ENCODE measurements at places on chromosomes 12 and 14.

DNA sequence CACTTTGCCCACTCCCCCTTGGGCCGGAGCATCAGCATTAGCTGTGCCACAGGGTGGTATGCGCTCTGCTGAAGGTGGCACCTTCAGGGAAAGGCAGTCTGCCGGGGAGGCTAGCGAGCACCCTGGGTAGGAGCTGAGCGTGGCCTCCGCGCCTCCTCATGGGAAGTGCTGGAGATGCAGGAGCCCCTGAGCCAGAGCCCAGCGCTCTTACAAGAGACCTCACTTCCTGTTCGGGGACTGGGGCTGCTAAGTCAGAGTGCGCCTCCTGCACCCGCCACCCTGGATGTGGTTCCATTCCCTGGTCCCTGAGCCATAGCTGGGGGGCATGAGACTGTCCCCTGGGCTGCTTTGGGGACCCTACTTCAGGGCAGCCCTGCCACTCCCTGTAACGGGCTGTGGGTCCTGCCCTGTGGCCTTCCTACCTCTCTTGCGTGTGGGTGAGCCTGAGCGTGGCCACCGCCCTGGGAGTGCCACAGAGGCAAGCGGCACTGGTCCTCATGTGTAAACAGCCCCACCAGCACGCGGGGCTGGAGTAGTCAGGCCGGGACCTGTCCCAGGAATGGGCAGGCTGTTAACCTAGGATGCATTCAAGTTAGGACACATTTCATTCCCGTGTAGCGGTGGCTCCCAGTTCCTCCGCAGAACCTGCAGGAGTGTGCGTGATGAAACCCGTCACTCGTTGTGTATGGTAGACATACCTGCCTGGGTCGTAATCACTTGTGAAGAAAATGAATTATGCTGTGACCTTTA, 19.4 kb downstream of the COA8 start:
- no peak for DNase-seq

- DNase-seq: no peak
These were observed 75.0 kb upstream of the MAP1LC3B2 start for GRCh38 chr12:116483959-116484750.

GRCh38 chr12:90460681-90461080, 494.3 kb downstream of the CCER1 start:
- no peak for DNase-seq

GRCh38 chr12:51415931-51416330, 8.7 kb upstream of the SLC4A8 start:
- DNase-seq: no peak

DNA sequence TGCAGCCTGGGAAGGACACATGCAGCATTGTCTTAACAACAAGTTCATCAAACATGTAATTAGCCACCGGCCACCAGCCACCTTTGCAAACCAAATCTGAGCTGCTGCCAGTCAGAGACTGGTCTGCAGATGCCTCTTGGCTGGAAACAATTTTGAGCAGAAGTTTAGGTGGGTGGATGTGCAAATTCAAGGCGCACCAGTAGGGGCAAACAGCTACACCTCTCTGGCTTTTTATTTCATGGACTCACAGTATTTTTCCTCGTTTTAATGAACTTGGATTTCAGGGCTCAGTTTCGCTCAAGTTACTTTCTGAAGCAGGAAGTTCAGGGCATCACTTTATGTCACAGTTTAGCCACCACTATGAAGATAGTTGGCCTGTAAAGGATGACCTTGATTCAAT, 94.3 kb downstream of the OTX2 start:
- DNase-seq: no peak

DNA sequence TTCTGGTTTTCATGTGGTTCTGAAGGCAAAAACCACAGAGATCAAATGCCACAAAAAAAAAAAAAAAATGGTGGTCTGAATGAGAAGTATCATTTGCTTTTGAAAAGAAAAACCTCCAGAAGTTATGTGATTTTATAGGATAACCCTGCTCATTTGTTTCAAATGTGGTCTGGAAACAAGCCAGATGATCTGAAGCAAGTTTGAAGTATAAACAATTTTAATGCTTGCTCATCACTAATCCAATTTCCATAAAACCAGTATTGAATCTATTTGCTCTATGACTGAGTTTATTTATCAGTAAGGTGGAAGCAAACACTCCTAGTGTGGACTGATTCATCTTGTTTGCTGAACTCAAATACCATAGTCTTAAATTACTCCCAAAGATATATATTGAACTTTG, 407.3 kb upstream of the FLRT2 start:
- no peak for DNase-seq

- no peak for DNase-seq
These were observed 125.0 kb upstream of the HMGA2 start for GRCh38 chr12:65699251-65699650.

GRCh38 chr14:100612986-100613385, 25.8 kb upstream of the BEGAIN start:
- DNase-seq: no peak

GRCh38 chr14:74507085-74507484, 13.5 kb downstream of the ISCA2 start:
- DNase-seq: no peak

DNA sequence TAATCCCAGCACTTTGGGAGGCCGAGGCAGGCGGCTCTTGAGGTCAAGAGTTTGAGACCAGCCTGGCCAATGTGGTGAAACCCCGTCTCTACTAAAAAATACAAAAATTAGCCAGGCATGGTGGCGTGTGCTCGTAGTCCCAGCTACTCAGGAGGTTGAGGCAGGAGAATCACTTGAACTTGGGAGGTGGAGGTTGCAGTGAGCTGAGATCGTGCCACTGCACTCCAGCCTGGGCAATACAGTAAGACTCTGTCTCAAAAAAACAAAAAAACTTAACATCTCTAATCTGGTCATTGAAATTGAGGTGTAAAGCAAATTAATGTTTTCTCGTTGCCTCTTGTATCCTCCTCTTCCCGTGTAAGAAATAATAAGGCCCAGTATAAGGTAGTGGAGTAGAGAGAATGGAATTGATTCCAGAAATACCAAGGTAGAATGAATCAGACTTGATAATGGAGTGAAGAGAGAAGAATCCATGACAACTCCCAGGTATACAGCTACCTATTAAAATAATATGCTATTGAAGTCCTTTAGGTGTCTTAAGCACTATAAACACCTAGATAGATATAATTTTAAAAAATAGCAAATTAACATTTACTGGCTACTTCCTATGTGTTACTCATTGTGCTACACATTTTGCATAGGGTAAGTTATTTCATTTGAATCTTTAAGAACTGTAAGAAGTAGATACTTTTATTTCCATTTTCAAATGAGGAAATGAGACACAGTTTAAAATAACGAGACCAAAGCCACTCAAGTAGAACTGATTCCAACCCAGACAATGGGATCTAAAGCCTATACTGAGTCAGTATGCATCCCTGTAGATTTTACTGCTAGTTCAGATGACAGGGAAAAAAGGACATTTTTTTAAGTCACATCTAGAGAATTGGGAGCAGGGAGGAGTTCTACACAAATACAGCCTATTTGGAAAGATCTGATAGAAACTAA, 23.2 kb downstream of the RAP1B start:
- DNase-seq: no peak

DNA sequence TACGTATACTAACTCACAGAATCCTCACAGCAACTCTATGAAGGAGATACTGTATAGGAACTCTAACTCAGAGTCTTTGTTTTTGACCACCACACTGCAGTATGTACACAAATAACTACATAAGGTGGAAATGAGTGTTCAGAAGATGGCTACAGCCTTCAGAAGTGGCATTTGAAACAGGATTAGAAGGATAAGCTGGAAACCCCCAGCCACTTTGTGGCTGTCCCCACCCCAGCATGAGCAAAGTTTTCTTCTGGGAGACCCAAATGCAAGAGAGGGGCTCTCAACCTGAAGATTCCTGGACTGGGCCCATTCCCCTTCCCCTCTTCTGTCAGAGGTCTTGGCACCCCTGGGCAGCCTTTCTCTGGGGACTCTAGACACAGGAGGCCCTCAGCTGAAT, 43.2 kb upstream of the PNMA1 start:
- DNase-seq: no peak
